ENCODE measurements at places on chromosomes 1 and 21.

GRCh38 chr1:53380296-53380695, 52.4 kb upstream of the LRP8 start:
- no peak for DNase-seq

DNA sequence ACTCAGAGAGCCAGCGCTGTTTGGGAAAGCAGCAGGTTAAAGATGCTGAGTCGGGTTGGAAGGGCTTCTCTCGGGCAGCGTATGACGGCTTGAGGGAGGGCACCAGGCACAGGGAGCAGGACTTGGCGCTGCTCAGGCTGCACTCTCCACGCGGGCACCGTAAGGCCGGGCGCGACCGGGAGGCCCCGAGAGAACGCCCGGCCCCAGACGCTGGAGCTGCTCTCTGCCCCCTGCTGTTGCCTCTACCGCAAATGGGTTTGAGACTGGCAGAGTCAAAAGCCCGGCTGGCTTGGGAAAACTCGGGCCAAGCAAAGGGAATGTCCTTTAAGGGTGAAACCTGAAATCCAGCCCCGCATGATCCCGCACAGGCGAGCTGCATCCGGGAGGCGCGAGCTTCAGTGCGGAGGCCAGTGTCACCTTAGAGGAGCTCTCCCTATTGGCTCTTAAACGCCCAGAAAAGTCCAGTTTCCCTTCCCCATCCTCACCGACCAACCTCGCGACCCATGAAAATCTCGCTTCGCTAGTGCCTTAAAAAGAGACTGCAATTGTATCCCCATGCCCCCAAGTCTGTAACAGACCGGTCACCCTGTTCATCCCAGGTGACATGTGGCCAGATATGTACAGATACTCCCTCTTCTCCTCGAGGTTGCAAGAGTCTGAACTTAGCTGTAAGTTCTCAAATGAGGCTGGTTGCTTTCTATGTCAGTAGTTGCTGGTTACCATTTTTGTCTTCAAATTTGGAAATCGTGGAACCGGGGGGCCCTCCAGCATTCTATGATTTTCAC, 1.1 kb downstream of the PRRX1 start:
- no peak for DNase-seq

DNA sequence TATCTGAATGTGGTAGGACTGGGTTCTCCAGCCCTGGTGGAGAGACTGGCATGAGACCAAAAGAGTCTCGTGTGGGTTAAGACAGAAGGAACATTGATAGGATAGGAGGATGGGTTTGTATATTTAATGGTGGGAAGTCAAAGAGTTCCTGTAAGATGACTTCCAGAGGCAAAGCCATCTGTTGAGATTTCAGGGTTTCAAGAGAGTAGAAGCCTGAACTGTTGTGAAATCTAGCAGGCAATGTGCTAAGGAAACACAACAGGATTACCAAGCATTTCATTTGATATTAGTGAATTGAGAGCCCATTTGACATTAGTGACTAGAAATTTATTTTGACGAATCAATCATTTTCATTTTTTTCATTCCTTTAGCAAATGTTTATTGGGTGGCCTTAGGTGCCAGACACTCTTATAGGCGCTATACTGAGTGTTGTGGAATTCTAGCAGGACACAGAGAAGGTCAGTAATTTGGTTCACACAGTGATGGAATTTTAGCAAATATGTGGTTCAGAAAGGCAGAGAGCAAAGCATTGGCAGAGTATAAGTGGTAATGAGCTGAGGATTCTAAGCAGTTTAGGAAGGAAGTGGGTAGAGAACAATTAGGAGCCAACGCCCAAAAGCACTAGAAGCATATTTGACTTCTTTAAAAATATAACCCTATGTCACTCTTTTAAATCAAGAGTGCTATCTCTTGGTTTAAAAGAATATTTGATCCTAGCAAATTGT, 149.3 kb downstream of the AK5 start:
- DNase-seq = peak; percentile 4

GRCh38 chr1:36511804-36512798, 29.4 kb upstream of the CSF3R start:
- DNase-seq = no peak

GRCh38 chr1:39416609-39417008, 74.8 kb upstream of the BMP8A start:
- DNase-seq = no peak

DNA sequence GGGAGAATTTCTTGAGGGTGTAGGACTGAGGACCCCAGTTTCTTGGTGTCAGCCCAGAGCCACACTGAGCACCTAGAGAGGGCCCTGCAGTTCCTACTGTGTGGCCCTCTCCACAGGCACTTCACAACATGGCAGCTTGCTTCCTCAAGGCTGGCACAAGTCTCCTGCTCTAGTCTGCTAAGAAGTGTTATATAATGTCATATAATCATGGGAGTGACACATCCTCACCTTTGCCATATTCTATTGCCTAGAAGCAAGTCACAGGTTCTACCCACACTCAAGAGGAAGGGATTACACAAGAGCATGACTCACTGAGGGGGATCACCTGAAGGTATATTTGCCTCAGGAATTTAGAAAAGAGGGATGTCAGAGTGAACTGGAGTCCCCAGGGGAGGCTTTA, 5.5 kb upstream of the SNX27 start:
- no peak for DNase-seq

DNA sequence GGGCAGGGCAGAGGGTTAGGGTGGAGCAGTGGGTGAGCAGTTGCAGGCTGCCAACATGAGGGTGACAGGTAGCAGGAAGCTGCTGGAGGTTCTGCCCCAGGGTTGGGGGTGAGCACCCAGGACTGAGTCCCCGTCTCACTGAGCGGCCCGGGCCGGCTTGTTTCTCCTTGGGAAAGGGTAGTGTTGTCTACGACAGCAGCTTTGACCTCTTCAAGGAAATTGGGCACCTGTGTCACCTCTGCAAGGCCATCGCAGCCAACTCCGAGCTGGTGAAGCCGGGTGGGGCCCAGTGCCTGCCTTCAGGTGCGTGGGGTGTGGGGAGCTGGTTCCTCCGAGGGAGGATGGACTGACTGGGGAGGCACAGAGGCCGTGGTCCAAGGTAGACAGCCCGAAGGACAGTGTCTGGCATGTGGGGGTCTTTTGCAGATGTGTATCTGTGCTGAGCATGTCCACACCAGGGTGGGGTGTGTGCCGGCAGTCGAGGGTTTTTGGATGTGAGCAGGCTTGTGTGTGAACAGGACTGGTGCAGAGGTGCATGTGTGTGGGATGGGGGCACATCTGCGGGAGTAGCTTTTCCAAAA, 51.9 kb downstream of the DISP3 start:
- no peak for DNase-seq

GRCh38 chr1:14849038-14849437, 250.6 kb downstream of the KAZN start:
- DNase-seq = no peak

DNA sequence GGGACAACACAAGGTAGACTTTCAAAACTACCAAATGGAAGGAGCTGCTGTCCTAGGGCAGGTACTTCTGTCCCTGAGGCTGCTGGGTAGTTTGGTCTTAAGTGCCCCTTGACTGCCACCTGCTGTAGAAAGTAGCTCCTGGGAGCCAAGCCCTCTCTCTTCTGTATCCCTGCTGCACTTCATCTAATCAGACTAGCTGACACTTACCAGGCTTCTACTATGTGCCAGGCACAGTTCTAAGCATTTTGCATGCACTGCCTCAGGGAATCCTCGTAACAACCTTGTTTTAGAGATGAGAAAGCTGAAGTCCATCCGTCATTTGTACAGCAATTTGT, 15.9 kb upstream of the SRSF4 start:
- peak; percentile 12 for DNase-seq

- DNase-seq = no peak
Observed at GRCh38 chr21:26943921-26944320, 23.0 kb downstream of the ADAMTS5 start.

GRCh38 chr1:65688848-65689247, 103.8 kb upstream of the PDE4B start:
- no peak for DNase-seq

DNA sequence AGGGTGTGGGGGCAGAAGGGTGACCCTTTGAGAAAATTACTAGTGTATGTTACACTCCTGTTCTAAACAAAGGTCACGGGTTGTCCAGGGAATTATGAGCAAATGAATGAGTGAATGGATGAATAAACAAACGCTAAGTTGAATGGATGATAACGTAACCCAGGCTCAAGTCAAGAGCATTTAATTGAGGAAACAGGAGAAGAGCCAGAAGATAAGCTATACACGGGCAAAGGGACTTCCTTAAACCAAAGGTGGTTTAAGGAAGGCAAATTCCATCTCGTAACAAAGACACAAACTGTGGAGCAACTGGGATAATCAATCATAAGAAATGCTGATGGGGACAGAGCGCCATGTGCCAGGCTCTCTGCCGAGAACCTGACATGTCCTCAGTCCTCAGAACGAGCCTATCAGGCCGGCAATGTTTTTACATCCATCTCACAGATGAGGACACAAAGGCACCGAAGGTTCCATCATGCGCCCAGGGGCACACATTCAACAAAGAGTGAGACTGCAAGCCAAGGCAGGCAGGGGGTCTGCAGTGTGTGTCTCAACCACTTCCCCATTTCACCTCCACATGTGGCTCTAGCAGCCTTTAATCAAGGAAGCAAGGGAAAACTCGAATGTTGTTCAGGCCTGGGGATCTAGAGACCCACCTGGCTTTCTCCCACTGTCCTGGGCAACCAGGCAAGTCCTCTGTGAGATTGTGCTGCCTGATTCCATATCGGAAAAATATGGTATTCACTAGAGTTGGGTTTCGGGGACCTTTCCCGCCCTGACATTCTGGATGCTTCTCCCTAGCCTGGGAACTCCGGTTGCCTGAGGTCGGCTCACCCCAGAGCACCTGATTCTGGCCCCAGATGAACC, 126.8 kb upstream of the EDN2 start:
- DNase-seq = no peak

DNA sequence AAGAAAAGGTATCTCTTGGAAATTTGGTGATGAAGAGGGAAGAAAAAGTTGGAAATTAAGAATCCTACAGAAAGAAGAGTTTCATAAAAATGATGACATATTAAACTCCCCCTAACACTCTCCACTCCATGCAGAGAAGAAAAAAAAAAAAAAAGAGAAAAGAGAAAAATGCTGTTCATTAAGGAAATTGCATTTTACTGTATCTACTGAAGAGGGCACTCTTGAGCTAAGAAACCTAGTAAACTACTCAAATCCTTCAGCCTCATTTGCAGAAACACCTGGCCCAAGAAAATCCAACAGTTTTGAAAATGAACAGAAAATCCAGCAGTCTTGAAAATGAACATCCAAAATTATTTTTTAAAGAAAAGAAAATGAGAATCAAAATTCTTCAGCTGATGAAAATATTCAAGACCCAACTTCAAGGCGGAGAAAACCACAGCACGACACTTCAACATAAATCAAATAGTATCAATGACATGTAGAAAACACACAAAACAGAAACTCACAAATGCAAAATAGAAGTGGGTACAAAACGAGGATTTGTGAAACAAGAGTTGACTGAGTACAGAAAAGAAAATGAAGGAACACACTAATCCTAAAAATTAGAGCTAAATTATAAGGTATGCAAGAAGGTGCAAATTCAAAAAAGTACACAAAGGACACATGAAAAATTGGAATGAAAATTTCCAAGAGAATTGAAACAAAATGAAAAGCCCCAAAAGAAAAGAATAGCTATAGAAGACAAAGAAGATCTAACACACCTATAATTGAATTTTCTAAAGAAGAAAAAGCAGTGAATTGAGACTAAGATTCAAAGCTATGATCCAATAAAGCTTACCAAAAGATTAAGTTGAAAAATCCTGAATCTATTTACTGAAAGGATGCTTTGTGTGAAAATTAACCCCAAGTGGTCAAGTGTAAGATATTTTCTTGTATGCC, 73.2 kb upstream of the DNAJC6 start:
- DNase-seq = no peak

DNA sequence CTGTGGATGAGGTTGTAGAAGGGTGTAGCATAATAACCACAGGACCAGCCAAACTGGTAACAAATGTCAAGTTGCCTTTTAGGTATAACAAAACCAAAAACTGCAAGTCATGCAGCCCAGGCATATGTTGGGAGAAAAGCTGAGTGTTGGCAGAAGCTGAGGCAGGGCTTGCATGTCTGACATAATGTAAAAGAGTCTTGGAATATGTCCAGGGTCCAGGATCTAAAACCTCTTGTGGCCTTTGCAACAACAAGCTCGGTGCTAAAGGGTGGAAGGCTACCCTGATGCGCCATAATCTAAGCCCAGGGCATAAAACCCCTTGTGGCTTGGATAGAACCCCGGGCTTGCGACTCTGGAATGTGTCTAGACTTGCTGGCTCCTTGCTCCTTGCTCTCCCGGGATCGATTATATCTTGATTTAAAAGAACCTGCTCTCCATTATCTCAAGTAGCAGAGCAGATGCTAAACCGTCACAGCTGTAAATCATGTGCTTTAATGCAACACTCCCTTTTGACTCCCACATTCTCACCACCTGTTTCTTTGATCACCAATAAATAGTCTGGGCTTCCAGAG, 26.5 kb upstream of the SLC35A3 start:
- DNase-seq = no peak

- DNase-seq = no peak
Observed at GRCh38 chr21:37281579-37281978, 14.4 kb upstream of the VPS26C start.

DNA sequence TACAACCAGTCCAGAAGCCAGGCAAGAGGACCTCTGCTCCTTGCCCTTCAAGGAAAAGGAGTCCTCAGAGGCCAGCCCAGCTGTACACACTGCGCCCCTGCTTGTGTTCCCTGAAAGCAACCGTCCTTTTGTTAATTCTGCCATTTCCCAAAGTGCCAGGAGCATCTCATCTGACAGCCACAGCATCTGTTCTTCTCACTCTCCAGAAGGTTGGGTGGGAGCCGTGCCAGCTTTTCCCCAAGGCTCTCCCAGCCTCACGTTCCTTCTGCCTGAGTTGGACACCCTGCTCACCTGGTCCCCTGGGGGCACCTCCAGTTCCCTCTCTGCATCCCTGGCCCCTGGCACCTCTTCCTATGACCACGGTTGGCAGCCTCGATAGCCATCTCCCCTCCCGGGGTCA, 10.5 kb upstream of the CNTN2 start:
- DNase-seq = no peak

- no peak for DNase-seq
Observed at GRCh38 chr1:101460739-101461138, 223.9 kb downstream of the S1PR1 start.

GRCh38 chr1:62068978-62069377, 125.7 kb upstream of the L1TD1 start:
- DNase-seq = no peak

DNA sequence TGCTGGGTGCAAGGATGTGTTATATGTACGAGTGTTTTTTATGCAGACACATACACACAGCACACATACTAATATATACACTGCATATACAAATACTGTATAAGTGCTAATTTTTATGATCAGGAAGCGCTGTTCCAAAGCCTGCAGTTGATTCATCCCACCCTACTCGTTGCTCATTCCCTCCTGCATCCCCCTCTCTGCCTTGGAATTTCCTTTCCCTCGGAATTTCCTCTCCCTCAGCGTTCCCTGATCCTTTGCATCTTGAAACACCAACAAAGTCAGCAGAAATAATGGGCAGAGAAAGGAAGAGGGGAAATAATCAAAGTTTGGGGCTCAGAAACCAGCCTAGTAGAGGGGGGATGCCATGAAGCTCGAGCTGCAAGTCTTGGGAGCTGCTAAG, 98.9 kb downstream of the CSMD2 start:
- no peak for DNase-seq
